ENCODE measurements at places on chromosomes 12 and 14.
A peak's percentile ranks its signal among the peaks of the same experiment; 100 is the strongest.

DNA sequence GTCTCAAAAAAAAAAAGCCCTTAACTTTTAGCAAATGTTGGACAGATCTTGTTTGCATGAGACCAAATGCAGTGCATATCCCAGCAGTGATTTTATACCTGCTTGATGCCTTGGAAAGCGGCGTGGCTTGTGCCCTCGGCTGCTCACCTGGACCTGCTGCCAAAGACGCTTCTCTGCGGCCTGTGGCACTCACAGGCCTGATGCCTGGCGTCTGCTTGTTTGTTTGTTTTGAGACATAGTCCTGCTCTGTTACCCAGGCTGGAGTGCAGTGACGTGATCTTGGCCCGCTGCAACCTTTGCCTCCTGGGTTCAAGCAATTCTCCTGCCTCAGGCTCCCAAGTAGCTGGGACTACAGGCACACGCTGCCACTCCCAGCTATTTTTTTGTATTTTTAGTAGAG lies 5.2 kb downstream of the PGAM5 start:
- DNase-seq, result no peak

DNA sequence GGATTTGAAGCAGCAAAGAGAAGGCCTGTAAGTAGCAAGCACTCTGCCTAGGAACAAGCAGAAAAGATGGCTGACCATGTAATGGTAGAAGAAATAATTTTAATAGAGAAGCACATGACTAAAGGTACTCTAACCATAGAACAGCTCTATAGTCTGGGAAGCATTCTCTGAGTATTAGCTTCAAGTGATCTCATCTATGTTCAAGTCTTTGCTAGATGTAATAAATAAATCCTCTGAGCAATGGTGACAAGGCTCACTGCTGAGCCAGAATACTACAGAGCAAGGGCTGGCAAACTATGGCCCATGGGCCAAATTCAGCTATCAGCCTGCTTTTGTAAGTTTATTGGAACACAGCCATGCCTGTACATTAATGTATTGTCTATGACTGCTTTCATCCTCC lies 84.8 kb downstream of the PEBP1 start:
- DNase-seq, result no peak

GRCh38 chr12:51986834-51987233 lies 19.9 kb upstream of the TAMALIN start:
- DNase-seq, result no peak

GRCh38 chr14:103372552-103373304 lies 12.5 kb upstream of the MARK3 start:
- no peak for DNase-seq

DNA sequence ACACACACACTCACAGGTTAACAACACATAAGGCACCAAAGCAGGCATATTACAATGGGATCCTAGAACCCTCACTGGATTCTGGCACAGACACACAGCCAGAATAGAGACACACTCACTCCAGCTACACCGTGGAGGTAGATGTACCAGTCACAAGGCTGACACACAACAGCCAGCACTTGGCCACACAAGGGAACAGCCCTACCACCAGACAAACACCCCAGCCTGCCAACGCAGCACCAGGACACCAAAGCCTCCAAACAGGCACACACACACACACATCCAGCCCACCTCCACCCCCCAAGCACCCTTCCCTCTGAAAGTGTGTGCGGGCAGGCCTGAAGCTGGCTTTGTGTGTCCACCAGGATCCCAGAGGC lies 10.9 kb upstream of the ITGB7 start:
- DNase-seq, result no peak

- no peak for DNase-seq
Measured at GRCh38 chr14:77198561-77198960, 17.0 kb downstream of the TMEM63C start.

DNA sequence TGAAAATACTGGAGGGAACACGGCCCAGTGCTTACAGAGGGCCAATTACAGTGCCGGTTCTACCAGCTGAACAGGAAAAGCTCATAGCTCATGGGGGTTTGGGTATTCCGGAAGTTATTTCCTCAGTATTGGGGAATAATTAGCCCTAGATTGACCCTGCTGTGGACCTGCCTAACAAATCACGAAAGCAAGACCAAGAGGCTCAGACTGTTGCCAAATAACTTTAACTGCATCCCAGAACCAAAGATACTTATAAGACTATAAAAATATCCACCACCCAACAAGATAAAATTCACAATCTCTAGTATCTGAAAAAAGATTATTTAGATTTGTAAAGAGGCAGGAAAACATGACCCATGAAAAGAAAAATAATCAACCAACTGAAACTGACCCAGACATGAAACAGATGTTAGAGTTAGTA lies 8.0 kb upstream of the OR5AU1 start:
- DNase-seq, result no peak

GRCh38 chr14:54364555-54365415 lies 32.0 kb upstream of the CDKN3 start:
- no peak for DNase-seq

DNA sequence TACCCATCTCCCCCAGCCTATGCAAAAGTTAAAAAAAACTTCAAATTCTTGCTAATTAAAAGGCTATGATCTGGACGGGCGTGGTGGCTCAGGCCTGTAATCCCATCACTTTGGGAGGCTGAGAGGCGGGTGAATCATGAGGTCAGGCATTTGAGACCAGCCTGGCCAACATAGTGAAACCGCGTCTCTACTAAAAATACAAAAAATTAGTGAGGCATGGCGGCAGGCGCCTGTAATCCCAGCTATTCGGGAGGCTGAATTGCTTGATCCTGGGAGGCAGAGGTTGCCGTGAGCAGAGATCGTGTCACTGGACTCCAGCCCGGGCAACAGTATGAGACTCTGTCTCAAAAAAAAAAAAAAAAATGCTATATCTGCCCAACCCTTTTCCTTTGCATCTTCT lies 925.4 kb downstream of the GALC start:
- no peak for DNase-seq

- DNase-seq, result peak; percentile 69
Measured at GRCh38 chr12:10212739-10213131, at the start of gene GABARAPL1. GABARAPL1 (plus strand) TSS chr12:10212877; CDS start chr12:10213130, 253 bp downstream.

GRCh38 chr14:47322751-47323150 lies 352.7 kb downstream of the MDGA2 start:
- DNase-seq, result no peak

DNA sequence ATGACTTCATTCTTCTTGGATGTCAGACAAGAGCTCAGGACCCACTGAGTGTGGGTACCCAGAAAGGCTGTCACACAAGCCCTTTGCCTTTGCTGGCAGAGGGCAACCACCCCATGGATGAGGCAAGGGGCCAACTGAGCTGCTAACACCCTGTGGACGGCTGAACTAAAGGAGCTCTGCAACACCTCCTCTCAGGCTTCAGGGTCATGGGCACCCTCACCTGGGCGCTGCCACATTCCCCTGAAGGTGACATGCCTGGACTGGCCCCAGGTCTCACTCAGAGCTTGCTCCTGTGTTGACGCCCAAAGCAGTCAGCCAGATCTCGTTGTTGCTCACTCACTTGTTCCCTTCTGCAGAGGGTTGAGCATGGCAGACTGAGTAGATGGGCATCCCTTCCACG lies 336.8 kb upstream of the TMEM132C start:
- DNase-seq, result no peak

GRCh38 chr14:24110060-24110459 lies 4.5 kb upstream of the DCAF11 start:
- DNase-seq, result no peak

DNA sequence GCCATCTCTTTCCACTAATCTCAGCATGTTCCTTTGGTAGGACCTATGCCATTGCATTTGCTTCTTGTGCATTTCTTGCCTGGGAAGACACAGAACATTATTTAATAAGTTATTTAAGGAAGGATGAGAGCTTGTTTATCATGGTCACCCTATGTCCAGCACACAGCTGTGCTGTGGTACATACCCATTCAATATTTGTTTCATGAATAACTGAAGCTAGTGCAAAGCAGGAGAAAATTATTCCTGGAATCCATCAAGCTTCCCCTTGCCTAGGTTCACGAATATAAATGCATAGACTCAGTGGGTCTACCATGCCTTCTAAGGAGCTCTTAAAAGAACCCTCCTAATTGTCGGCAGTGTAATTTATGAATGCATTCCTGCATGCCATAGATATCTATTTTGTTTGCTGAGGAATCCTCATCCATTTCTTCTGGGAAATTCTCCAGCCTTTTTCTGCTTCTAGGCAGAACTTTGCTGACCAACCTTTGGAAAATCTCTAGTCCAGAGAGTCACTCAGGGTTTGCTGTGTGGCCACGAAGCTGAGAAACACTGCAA lies 599.8 kb upstream of the TMEM132C start:
- DNase-seq, result no peak

DNA sequence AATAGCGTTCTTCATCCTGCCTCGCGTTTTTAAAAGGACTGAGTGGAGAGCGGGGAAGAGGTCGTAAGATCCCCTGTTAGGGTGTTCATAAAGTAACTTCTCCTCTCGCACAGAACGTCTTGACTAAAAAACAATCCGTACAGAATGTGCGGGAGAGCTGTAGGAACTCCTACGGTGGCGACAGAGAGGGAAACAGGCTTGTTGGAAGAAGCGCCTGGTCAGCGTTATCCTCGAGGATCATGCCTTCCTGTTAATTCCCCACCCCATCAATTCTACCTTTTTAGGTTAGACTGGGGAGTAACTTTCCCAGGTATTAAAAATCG lies 399 bp upstream of the WASHC4 start:
- DNase-seq, result no peak

DNA sequence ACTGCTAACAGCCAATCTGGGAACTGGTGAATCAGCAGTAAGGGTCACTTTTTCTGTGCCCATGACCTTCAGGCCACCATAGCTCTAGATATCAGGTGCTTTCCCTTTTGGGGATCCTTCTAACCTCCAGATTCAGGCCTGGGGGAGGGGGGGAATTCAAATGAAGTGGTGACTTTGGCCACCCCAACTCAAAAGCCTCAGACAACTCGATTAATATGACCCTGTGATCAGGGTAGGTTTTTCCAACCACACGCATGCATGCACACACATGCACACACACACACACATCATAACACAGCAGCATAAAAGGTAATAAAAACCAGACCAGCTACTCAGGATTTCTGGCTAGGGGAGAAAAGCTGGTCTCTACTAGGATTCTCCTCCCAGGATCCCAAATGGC lies 5.3 kb downstream of the TBX3 start:
- DNase-seq, result no peak

- DNase-seq, result no peak
Measured at GRCh38 chr12:96195845-96196451, 1.8 kb downstream of the ELK3 start.

DNA sequence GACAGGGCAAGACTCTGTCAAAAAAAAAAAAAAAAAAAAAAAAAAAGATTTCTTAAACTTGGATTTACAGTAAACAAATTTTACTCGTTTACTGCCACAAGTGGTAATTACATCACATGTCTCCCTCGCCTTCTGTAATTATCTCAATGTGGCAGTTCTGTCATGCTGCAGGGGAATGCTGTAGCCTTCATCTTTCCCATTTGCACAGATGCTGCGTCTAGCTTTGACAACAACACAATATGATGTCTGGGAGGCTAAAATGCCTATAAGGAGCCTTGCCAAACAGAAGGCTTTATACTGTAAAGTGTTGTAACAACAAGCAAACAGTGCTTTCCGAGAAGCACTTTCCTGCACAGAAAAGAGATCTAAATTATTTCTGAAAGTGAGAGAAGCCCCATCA lies 48.7 kb downstream of the ESR2 start:
- DNase-seq, result no peak

- no peak for DNase-seq
Measured at GRCh38 chr14:52352061-52352491, 38.0 kb downstream of the PTGER2 start.

Measured in stimulated activated CD4-positive, alpha-beta T cell treated with anti-CD3 and anti-CD28 coated beads, TNF-alpha, amount 100 ng/mL, for 1 hour (primary cell).